ENCODE measurements at places on chromosomes 6 and 20.

DNA sequence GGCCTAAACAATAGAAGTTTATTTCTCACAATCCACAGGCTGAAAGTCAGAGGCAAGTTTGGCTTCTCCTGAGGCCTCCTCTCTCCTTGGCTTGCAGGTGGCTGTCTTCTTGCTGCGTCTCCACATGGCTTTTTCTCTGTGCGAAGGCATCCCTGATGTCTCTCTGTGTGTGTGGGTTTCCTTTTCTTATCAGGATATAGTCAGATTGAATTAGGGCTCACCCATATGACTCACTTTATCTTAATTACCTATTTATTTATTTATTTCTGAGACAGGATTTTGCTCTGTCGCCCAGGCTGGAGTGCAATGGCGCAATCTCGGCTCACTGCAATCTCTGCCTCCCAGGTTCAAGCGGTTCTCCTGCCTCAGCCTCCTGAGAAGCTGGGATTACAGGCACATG lies 30.7 kb downstream of the LINC00237 start:
- no peak for DNase-seq

DNA sequence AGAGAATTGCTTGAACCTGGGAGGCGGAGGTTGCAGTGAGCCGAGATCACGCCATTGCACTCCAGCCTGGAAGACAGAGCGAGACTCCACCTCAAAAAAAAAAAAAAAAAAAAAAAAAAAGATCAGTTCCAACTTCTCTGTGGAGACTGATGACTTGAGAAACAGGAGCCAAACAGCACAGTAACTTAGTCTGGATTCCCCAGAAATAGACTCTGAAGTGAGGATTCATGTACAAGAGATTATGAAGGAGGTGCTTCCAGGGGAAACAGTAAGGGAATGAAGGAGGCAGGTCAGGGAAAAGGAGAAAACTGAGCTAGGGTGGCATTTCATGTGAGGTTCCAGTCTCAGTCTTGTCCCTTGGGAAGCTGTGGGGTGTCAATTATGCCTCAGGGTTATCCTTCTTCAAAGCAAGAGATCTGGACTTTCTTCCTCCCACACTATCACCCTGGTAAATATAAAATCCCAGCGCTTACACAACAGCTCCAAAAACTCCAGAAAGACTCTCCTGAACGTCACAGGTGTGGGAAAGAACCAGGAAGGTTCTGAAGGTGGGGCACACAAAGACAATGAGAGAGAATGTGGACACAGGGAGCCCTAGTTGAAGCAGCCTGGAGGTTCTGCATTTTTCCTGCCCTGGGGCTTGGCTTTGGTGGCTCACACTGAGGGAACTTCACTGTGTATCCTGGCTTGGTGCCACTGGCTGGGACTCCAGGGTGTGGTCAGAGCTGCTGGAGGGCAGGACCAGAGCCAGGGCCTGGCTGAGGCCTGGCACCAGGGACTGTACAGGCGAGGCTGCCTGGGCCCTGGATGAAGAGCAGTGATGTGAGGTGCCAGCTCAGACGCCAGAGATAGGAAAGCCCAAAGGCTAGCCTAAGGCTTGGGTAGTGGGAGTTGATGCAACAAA lies 46.8 kb downstream of the PCNA start:
- no peak for DNase-seq

- DNase-seq: no peak
These were observed 383.7 kb downstream of the CENPW start for GRCh38 chr6:126723541-126724170.

GRCh38 chr6:16698997-16699868 lies 62.0 kb downstream of the ATXN1 start:
- DNase-seq: no peak

GRCh38 chr6:4598384-4598995 lies 177.7 kb upstream of the CDYL start:
- DNase-seq: no peak

GRCh38 chr20:45368221-45368980 lies 5.4 kb downstream of the SYS1 start:
- DNase-seq: no peak

- no peak for DNase-seq
These were observed 246.1 kb downstream of the TFAP2C start for GRCh38 chr20:56875052-56875659.

GRCh38 chr6:50842861-50843384 lies 24.3 kb downstream of the TFAP2B start:
- no peak for DNase-seq

DNA sequence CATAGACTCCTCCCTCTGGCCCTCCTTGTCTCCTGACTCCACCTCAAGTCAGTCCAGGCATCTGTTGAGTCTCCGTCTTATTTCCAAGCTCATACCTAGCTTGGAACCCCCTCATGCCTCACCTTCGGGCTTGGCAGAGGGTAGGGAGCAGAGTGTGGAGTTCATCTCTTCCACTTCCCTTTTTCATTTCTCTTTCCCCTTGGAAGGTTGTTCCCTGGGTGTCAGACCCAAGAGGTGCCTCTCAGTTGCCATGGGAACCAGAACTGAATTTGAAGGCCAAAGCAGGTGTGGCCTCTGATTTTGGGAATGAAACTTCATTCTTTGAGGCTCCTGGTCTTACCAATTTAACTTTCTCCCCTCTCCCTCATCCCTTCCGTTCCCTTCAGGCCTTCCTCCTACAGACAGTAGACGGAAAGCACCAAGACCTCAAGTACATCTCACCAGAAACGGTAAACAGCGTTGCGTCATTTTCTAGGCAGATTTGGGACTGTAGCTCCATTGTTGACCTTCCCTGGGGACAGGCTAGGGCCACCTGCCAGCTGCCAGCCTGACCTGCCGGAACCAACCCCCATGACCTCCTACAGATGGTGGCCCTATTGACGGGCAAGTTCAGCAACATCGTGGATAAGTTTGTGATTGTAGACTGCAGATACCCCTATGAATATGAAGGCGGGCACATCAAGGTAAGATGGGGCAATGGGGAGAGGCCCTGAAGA lies 6.6 kb downstream of the CDC25B start:
- DNase-seq: no peak

DNA sequence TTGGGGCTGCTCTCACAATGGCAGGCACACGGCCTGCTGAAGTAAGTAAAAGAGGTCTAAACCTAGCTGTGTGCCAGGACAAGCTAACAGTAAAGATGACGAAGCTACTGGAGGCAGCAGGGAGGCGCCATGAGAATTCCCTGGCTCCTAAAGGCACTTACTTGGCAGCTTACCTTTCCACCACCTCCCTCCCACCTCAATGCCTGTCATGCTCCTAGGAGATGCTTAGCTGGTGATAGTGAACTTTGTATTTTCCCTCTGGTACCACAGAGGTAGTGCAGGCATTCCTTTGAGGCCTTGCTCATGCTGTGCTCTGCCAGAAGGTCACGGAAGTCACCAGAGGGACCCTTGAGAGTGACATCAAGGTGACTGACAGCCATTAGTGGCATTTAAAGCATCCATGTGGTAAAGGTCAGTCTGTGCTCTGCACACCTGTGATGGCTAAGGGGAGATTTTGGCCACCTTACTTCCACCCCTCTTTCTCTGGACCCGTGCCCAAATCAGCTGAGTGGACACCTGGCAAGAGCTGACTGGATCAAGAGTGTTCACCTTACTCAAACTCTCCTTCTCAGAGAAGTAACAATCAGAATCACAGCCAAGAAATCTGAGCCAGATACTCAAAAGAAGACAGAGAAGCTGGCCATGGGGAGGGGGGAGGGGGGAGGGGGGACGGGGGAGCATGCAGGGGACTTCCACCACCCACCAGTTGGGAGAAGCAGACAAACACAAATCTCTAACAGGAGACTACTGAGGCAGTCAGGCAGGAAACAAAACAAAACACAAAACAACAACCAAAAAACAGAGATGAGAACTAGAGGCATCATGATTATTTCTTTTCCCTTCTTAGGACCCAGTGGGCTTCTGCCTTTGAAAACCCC lies 2.9 kb downstream of the FKBP1A start:
- no peak for DNase-seq

- DNase-seq: no peak
These were observed 131.0 kb downstream of the ANKRD60 start for GRCh38 chr20:58097429-58097828.

Data from activated CD4-positive, alpha-beta T cell treated with anti-CD3 and anti-CD28 coated beads, Interleukin-2, amount 50 U/mL, for 24 hours (primary cell).